ENCODE measurements at places on chromosomes 13 and 19.

- DNase-seq: no peak
These were observed 24.1 kb downstream of the SHANK1 start for GRCh38 chr19:50695251-50696093.

- no peak for DNase-seq
These were observed 65.9 kb downstream of the ZNF627 start for GRCh38 chr19:11663181-11663591.

GRCh38 chr13:94128430-94128829, 351.1 kb downstream of the DCT start:
- DNase-seq: peak; percentile 49

- peak; percentile 25 for DNase-seq
These were observed 9.4 kb upstream of the CEACAM16 start for GRCh38 chr19:44689290-44690130.

- DNase-seq: no peak
These were observed 3.1 kb upstream of the MEGF8 start for GRCh38 chr19:42322305-42322704.

DNA sequence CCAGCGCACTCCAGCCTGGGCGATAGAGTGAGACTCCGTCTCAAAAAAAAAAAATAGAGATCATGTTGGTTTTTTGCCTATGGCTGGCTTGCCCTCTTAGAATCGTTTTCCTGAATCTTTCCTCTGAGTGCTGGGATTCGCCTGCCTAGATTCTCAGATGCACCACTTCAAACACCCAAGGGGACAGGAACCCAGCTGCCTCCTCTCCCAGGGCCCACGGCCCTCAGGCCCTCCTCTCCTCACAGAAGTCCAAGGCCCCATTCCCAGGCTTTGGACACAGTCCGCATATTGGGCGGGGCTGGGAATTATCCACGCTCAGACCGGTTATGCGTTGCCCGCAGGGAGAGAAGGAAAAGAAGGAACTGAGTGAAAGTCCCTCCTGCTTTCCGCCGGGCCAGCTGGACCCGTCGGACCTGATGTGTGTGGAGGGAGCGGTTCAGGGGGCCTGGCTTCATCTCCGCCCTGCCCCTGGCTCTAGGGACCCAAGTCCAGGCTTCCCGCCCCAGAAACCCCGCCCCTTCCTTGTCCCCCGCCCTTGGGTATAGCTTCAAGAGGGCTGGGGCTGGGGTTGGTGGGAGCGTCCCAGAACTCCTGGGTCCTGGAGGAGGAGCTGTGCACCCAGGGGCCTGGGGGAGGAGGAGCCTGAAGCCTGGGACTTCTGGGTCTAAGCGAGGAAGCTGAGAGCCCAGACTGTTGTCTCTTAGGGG, 5.8 kb downstream of the PPFIA3 start:
- DNase-seq: no peak

Data from kidney epithelial cell (primary cell).